Natural killer cell treated with Interleukin-12 subunit alpha and Interleukin-12 subunit beta and Interleukin-15 and Interleukin-18, amount 100 ng/mL, for 72 hours (primary cell): ENCODE measurements at places on chromosomes 2 and 18. TPM values are rescaled to one million over a fixed set of nuclear protein-coding genes. Genes with fewer than 3 reads are reported as not detected.

- DNase-seq = no peak
Measured at GRCh38 chr2:53450923-53451322, 316.7 kb upstream of the CHAC2 start.

GRCh38 chr2:67919490-67919889 lies 143.3 kb downstream of the C1D start:
- no peak for DNase-seq

DNA sequence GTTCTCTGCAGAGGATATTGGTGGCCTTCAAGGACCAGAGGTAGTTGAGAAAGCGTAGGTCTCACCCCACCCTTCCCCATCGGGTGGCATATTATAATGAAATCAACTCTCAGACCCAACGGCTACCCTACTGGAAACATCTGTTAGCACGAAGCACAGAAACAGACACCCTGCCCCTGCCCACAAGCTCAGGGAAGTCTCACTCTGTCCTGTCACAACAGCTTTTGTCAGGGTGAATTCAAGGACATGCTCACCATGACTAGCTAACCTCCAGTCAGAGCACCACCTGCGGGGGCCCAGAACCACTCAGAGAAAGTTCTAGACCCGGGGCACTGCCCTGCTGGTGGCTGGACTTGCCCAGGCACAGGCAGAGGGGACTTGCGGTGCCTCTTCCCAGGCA lies 3.5 kb upstream of the B3GNT7 start:
- no peak for DNase-seq

DNA sequence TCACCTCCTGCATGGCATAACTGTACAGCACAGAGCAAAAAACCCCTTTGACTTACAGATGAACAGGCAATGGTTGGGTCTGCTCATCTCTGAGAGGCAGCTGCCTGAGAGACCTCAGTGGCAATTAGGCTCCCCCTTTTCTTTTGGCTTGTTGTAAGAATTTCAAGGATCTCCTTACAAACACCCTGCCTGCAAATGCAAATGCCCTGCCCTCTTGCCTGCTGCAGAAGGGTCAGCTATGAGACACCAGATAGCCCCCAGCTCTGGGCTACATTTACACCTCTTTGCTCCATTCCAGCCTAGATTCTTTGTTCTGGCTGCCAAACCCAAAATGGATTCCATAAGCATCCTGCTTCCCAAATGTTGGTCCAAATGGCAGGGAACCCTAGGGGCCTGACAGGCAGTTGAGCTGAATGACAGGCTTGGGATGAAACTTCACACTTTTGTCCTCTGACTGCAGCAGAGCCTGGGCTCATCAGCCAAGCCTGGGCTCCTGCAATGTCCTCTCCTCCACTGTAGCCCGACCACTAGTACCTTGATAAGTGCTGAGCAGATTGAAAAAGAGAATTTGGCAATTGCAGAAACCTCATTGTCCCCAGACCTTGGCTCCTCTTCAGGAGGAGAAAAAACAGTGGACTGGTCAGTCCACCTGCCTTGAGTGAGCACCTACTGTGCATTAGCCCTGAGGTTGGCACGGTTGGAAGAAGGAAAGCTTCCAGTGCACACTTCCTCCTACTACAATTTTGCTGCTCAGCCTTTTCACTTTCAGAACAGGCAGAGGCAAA lies 678.3 kb downstream of the BCL11A start:
- DNase-seq = no peak

- DNase-seq = no peak
Measured at GRCh38 chr2:239086325-239087020, 238.6 kb downstream of the TWIST2 start.

- no peak for DNase-seq
Measured at GRCh38 chr2:8448824-8449556, 232.9 kb upstream of the ID2 start.

- DNase-seq = no peak
Measured at GRCh38 chr2:215401896-215402379, 33.9 kb downstream of the FN1 start.

- DNase-seq = no peak
Measured at GRCh38 chr18:59994357-59994756, 94.6 kb downstream of the PMAIP1 start.

The SERPINB13 gene
- not detected for total RNA-seq

The C2orf78 gene
- total RNA-seq = not detected
